ENCODE measurements at places on chromosomes 5 and 9. TPM values are rescaled to one million over a fixed set of nuclear protein-coding genes. Genes with fewer than 3 reads are reported as not detected.
A peak's percentile ranks its signal among the peaks of the same experiment; 100 is the strongest.

DNA sequence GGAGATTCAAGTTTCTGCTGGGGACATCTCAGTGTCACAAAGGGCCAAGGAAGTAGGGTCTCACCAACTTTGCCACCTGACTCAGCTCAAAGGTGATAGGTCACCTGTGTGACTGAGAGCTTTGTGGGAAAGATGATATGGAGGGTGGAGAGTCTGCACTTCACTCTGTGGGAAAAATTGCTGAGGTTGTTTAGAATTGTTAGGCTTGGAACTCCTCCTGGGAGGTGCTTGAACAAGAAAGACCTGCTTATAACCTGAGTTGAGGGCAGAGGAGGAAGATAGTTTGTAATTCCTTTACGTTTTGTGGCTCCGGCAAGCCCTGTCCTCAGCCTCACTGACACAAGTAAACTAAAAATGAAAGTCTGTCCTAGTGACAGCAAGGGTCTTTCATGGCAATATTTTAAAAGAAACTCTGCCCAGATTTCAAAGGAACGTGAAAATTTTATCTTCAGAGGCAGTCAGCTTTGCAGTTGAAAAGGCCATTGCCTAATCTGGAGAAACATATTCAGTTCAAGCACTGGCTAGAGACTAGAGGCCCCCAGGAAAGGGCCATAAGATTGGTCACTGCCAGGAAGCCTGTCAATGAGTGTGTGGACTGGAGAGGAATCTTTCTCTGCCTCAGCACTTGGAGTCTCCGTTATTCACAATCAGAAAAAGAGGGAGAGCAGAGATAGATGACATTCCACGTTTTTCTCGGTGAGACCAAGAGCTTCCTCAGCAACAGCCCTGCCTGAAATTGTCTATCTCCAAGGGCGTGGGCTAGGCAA, 23.2 kb downstream of the PCDHAC2 start:
- no peak overlapping the region for H3K4me3 ChIP-seq
- H3K27me3 ChIP-seq, result peaks cover 11% of the 10 kb centered on the region
- no peaks in the 10 kb centered on the region for H3K36me3 ChIP-seq
- H3K4me1 ChIP-seq, result no peaks in the 10 kb centered on the region

DNA sequence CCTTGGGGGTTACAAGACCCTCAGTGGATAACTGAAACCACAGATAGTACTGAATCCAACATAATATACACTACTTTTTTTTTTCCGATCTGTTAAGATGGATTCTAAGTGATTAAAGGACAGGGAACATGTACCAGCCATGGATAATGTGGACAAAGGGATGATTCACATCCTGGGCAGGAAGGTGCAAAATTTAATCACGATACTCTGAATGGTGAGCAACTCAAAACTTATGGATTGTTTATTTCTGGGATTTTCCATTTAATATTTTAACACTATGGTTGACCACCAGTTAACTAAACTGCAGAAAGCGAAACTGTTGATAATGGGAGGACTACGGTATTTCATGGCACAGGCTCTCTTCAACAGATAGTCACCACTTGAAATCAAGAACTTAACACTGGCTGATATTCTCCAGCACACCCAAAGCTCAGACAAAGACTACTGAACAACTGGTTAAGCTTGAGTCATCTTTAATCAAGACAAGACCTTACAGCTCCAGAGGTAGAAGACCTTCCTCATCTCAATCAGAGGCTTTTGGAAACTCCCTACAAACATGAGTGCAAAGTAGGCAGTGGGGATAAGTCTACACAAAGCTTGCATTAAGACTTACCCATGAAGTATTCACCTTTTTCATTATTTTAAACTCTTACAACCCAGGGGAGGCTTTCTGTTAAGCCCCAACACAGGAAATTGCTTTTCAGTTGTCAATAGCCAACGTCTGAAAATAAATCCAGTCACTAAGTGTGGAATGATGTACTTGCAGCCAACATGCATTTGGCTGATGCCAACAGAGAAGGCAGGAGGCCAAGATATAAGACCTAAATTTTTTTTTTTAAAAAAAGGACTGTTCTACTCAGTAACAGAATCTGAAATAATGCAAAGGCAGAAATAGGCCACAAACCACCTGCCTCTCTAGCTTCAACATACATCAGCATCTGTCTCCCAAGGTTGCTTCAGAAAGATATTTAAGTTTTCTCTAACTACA, 78.7 kb downstream of the ELAVL2 start:
- no peak overlapping the region for H3K27ac ChIP-seq
- no peaks in the 10 kb centered on the region for H3K4me1 ChIP-seq
- H3K4me3 ChIP-seq, result no peak overlapping the region
- DNase-seq, result no peak
- H3K36me3 ChIP-seq, result no peaks in the 10 kb centered on the region

GRCh38 chr9:114033397-114034103, 44.5 kb downstream of the AMBP start:
- H3K36me3 ChIP-seq, result no peaks in the 10 kb centered on the region
- H3K4me3 ChIP-seq, result no peak overlapping the region
- no peak overlapping the region for H3K27ac ChIP-seq
- H3K4me1 ChIP-seq, result no peaks in the 10 kb centered on the region
- no peaks in the 10 kb centered on the region for H3K27me3 ChIP-seq

GRCh38 chr5:143791848-143792731, 19.9 kb upstream of the HMHB1 start:
- no peak for DNase-seq
- no peaks in the 10 kb centered on the region for H3K36me3 ChIP-seq
- peaks cover 8% of the 10 kb centered on the region for H3K4me1 ChIP-seq
- H3K27ac ChIP-seq, result peak overlapping the region; percentile 15
- H3K27me3 ChIP-seq, result no peaks in the 10 kb centered on the region

DNA sequence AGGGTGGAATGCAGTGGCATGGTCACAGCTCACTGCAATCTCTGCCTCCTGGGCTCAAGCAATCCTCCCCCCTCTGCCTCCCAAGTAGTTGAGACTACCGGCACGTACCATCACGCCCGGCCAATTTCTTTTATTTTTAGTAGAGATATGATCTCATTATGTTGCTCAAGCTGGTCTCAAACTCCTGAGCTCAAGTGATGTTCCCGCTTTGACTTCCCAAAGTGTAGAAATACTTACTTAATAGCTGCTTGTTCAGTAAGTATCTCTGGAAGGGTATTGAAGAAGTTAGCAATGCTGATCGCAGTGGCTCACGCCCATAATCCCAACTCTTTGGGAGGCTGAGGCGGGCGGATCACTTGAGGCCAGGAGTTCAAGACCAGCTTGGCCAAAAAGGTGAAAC, 35.7 kb upstream of the PLIN2 start:
- DNase-seq, result no peak
- H3K36me3 ChIP-seq, result no peaks in the 10 kb centered on the region
- no peak overlapping the region for H3K4me3 ChIP-seq
- H3K4me1 ChIP-seq, result peaks cover 21% of the 10 kb centered on the region

GRCh38 chr5:82275216-82275664, 2.9 kb downstream of the RPS23 start:
- H3K27ac ChIP-seq, result peak overlapping the region; percentile 43
- H3K4me1 ChIP-seq, result peaks cover 45% of the 10 kb centered on the region
- no peaks in the 10 kb centered on the region for H3K27me3 ChIP-seq
- peaks cover 59% of the 10 kb centered on the region for H3K36me3 ChIP-seq

- DNase-seq, result no peak
- peaks cover 22% of the 10 kb centered on the region for H3K4me1 ChIP-seq
- no peaks in the 10 kb centered on the region for H3K36me3 ChIP-seq
- no peak overlapping the region for H3K27ac ChIP-seq
Observed at GRCh38 chr5:132677682-132678400, 4.1 kb downstream of the IL4 start.

The CD180 gene
- 0.12 TPM for total RNA-seq

Measured in activated CD4-positive, alpha-beta T cell treated with anti-CD3 and anti-CD28 coated beads for 36 hours (primary cell).